ENCODE measurements at places on chromosomes 4 and X. TPM values are rescaled to one million over a fixed set of nuclear protein-coding genes. Genes with fewer than 3 reads are reported as not detected.

Gene BMP15
- total RNA-seq: not detected

Gene S100G
- total RNA-seq: not detected

Gene CHIC2
- 22.8 TPM for total RNA-seq

- no peak for DNase-seq
Observed at GRCh38 chr4:5825321-5826041, 67.4 kb downstream of the CRMP1 start.

Gene CNGA1
- total RNA-seq: 36.8 TPM

GRCh38 chr4:114226968-114227760 lies 247.7 kb upstream of the ARSJ start:
- no peak for DNase-seq

Gene DMRTC1
- not detected for total RNA-seq

DNA sequence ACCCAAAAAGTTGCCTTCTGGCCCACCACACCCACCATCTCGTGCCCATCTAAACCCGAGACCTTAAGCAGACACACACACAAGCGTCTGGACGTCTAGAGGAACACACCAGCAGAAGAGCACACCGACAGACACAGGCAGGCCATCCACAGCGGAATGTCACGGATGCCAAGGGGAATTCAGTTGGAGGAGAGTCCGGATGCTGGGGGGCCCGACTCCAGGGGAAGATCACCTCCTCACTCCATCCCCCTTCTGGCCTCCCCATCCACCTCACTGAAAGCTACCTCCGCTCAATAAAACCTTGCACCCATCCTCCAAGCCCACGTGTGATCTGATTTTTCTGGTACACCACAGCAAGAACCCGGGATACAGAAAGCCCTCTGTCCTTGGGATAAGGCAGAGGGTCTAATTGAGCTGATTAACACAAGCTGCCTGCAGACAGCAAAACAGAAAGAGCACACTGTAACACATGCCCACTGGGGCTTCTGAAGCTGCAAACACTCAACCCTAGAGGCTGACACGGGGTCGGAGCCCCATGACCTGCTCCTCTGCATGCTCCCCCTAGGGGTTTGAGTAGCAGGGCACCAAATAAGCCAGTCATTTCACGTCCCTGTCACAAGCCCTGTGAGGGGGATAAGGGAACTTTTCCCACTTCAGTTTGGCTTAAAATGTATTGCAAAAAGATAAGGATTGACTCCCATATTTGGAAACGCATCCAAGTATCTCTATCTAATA lies 339.6 kb upstream of the PCDH10 start:
- DNase-seq: no peak

GRCh38 chr4:117889978-117890377 lies 144.3 kb upstream of the NDST3 start:
- no peak for DNase-seq

DNA sequence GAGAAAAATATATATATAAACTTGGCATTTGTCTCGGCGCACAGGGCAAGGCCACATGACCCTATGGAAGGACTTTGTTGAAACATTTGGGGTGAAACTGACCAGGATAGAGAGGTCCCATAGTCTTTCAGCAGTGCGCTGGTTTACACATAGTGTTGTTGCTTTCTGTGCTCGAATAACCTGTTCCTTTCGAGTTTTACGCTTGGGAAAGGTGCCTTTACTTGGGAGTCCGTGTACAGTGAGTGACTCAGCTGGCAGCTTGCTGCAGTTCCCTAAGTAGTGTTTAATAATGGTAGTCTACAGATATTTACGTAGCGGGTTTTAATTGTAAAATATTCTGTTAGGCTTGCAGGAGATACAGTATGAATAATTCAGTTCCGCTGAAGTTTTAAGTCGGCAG lies 578 bp downstream of the APOOL start:
- DNase-seq: no peak

DNA sequence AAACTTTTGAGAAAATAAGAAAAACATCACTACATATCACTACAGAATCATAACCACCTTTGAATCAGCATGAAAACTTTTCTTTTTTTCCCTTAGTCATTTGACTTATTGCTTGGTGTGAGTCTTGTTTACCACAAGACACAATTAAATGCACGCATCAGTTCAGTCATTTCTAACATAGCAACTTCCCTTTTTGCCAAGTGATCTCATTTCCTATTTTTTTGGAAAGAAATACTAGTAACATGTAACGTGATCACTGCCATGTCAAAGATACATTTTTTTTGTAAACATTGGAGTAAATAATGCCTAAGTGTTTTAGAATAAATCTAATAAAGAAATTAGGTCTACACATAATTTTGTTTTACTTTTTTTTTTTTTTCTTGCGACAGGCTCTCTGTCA lies 5.1 kb upstream of the CXCL8 start:
- no peak for DNase-seq

Gene GAGE1
- total RNA-seq: not detected

DNA sequence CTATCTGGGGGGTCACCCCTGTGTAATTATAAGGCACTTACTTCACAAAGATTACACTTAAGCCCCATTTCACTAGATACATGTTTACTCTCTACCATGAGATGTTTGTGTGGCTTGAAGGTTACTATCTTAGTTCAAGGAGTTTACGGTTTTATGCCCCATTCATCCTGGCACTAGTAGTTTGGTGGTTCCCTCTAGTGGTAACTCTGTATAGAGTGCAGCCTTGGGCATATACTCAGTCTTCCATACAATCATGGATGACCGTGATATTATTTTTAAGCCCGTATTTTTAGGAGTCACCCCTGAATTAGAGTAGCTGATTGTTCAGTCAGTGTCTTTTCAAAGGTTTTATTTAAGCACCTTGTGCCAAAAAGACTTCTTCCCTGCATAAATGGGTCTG lies 109.9 kb upstream of the FAM47C start:
- no peak for DNase-seq

DNA sequence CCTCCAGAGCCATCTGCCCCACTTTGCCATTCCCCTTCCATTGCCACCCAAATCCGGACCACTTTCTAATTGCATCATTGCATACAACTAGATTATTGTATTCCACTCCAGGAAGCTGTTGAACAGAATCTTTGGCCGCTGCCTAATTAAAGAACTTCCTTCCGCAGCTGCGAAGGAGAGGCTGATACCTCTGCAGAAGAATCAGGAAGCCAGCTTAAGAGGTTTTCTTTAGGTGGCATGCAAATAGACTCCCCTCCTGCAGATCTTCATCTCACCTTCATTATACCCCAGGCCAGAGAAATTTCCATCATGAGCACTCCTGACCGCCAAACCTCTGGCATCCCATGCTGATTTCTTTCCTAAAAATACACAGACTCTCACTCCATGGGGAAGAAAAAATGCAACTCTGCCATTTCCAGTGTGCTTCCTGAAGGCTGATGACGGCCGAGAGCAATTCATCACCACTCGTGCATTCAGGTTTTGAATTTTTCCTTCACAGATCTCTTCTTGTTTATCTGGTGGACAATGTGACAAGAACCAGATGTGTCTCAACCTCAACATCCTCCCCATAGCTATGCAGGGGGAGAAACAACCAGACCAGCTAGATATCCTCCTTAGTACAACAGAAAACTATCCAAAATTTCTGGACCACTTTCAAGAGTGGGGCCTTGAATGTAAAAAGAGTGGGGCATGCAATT lies 31.2 kb downstream of the LGI2 start:
- DNase-seq: no peak

Gene C1QTNF7
- total RNA-seq: 4.3 TPM

DNA sequence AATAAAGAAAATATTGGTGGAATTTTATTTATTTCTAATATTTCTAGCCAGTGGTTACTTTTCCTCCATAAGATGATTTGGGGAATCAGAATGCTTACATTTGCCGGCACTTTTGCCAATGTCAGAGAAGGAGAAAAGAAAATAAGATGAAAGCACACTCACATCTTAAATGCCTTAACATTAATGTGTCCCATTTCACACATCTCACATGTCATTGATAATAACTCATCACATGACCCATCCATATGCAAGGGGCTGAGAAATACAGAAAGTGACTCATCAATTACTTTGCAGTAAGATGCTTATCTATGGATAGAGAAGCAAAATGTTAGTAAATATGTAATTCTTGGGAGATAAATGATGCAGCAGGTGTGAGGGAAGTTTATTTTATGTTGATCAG lies 1531.0 kb downstream of the PCDH7 start:
- DNase-seq: no peak

Gene CRMP1
- 1.3 TPM for total RNA-seq

DNA sequence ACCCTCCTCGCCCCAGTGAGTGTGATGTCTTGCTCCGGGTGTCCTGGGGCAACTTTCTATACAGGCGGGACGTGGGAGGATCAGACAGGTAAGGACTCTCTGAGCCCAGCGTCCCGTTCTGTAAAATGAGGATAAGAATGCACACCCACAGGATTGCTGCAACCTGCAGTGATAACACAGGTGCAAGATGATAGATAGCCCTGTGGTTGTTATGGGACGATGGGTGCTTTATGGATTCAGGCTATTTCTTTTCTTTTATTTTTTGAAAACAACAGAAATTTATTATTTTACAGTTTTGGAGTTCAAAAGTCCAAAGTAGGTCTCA lies 28.6 kb downstream of the BEX3 start:
- no peak for DNase-seq

Gene DUX4
- total RNA-seq: 0.29 TPM

Gene XAGE2
- total RNA-seq: not detected

GRCh38 chrX:39477031-39477761 lies 620.6 kb downstream of the BCOR start:
- DNase-seq: no peak

DNA sequence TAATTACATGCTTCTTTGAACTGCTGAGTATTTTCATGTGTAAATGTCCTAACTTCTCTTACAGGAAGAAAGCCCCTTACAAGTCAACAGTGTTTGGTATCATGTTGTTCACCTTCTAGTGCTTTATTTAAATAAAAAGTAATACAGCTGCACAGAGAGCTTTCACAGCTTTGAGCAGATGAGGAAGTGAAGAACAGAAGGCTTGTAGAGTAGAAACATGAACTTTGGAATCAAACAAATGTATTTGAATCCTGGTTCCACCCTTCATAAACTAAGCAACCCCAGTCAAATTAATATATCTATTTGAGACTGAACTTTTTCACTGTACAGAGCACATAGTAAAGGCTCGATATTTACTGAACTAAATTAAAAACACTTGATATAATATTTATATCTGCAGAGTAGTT lies 120.5 kb downstream of the CAMK2D start:
- DNase-seq: no peak

GRCh38 chr4:39037491-39037825 lies 5.2 kb upstream of the TMEM156 start:
- DNase-seq: no peak

DNA sequence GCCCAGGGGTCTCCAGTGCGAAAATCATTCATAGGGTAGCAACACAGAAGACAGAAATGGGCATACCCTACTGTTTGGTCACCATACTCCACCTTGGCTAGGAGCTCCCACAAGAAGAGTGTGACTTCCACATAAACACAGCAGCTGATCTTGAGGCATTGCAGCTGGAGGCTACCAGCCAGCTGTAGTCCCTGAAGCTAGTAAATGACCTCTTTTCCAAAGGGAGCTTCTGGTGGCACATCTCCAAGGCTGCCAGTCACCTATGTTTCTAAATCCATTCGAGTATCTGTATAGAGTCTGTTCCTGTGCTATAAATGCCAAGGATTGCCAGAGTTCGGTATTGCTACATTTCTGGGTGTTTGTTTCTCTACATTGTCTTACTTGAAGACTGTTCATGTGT lies 21.3 kb upstream of the PNPLA4 start:
- DNase-seq: no peak

Gene ACE2
- total RNA-seq: 1.8 TPM

GRCh38 chr4:185564349-185564748 lies 29.0 kb upstream of the PDLIM3 start:
- no peak for DNase-seq

- no peak for DNase-seq
Observed at GRCh38 chr4:125663896-125664767, 349.4 kb downstream of the FAT4 start.

GRCh38 chr4:96194993-96195392 lies 355.1 kb downstream of the PDHA2 start:
- DNase-seq: no peak

- DNase-seq: no peak
Observed at GRCh38 chr4:176834531-176834930, 41.8 kb upstream of the VEGFC start.

Gene EFHC2
- total RNA-seq: 2.3 TPM

Measured in ureter (tissue), 1 donor.